ENCODE measurements at places on chromosomes 4 and X. TPM values are rescaled to one million over a fixed set of nuclear protein-coding genes. Genes with fewer than 3 reads are reported as not detected.

GRCh38 chrX:3348191-3348590 lies 1.7 kb upstream of the MXRA5 start:
- no peak for DNase-seq

DNA sequence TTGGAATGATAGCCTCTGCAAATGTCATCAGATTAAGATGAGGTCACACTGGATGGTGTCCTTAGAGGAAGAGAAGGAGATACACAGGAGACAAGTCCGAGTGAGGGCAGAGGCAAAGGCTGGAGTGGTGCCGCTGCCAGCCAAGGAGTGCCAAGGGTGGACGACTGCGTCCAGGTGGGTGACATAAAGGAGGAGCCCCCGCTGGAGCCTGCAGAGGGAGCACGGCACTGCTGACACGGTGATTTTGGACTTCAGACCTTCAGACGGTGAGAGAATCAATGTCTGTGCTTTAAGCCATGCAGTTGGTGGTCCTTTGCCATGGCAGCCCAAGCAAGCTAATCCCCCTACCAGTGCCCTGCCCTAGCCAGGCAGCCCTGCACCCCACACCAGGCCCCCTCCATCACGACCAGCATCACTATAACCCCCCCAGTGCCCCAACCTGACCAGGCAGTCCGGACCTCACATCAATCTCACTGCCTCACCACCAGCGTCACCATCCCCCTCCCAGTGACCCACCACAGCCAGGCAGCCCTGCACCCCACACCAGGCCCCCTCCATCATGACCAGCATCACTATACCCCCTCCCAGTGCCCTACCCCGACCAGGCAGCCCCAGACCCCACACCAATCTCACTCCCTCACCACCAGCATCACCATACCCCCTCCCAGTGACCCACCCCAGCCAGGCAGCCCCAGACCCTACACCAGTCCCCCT lies 130.0 kb downstream of the HMX1 start:
- no peak for DNase-seq

DNA sequence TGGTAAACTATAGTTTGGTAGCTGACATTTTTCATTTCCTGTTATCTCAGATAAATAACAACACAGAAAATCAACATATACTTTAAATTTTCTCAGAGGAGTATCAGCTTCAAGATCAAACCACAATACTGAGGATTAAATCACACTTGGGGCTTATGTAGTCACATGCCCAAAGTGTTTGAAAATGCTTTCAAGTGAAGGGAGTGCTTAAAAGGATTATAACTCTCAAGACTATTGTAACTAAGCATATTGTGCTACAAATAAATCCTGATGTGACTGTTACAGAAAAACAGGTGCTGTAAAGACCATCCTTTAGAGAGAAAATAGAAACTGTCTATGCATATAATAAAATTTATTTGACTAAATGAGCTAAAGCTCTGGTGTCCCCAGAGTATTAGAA lies 887.6 kb downstream of the ADGRL3 start:
- no peak for DNase-seq

Gene XAGE2
- not detected for total RNA-seq
